ENCODE measurements at places on chromosomes 6 and 20.

DNA sequence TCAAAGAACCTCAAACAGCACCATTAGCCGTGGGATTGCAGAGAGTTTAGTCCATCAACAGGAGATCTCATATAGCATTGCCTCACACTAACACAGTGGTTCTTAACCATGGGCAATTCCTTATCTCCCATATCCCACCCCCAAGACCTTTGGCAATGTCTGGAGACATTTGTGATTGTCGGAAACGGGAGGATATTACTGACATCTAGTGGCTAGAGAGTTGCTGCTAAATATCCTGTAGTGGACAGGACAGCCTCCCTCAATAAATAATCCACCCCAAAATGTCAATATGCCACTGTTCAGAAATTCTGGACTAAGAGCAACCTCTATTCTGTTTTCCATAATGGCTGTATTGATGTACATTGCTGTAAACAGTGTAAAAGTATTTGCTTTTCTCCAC, 210.1 kb upstream of the CCN2 start:
- peak; percentile 68 for DNase-seq

DNA sequence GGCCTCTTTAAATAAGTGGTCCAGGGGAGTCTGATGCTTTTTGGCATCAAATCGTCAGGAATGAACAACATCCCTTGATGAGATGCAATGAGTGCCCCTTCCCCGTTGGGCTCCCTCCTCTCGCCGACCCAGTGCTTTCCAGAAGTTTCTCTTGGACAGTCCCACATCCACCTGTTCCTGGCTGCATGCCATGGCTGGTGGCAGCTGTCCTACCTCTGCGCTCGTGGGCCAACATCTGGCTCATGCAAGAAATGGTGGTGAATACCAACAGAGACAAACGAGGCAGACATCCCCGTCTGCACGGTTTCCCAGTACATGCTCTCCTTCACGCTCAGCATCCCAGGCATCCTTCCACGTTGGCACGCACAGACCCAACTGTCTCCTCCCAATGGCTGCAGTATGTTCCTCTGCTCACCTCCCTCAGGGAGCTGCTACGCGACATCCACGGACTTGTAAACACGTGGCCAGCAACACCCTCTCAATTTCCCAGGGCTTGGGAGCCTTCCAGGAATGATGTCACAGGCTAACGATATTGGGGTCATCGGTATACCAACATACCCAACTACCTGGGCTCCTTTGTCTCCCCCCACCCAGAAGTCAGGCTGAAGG, 37.5 kb downstream of the PPP1R3G start:
- DNase-seq = no peak

DNA sequence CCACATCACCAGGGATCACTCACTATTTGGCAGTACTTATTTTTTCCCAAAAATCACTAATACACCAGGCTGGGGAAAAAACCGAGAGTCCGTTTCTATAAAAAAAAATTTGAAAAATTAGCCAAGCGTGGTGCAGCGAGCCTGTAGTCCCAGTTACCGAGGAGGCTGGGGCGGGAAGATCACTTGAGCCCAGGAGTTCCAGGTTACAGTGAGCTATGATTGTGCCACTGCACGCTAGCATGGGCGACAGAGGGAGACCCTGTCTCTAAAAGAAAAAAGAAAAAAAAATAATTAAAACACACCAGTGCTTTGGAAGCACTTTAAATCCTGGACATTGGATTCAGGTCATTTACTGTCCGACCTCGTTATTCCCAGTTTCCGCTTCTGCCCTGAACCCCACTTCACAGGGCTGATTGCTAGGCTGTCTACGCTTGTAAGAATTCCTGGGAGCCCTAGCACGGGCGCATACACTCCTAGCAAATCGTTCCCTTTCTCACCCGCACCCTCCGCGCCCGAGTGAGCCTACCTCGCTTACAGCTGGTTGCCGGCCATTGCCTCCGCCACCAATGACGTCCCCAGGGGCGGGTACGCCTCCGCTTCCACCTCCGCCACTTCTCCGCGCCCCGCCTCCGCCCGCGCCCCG, at the start of gene TPMT:
Gene TPMT (minus strand): TSS at position 571 of the 643 bp plus-strand sequence. CDS start 5,950 bp downstream, outside the sequence.
- DNase-seq = no peak

- no peak for DNase-seq
These were observed 186.2 kb downstream of the CDH26 start for GRCh38 chr20:60144404-60144803.

DNA sequence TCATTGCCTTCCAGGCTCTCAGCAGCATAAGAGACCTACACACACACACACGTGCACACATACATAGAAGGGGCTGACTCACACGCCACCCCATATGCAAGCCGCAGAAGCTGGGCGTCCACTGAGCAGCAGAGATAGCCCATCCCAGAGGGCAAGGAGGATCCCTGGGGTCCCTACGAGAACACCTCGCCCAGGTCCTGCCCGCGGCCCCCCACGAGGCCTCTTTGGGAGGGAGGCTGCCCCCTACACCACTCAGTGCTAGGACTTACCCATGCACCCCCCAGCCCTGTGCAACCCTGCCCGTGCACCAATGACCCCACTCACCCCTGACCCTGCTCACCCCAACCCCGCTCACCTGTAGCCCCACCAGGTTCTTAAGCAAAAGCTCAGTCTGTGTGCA, 20.6 kb upstream of the NTSR1 start:
- DNase-seq = no peak

- no peak for DNase-seq
These were observed 1579.3 kb downstream of the HACE1 start for GRCh38 chr6:103280417-103280816.

GRCh38 chr6:129235167-129236000, 352.4 kb downstream of the LAMA2 start:
- no peak for DNase-seq

GRCh38 chr20:41649489-41649888, 31.3 kb upstream of the CHD6 start:
- DNase-seq = no peak

DNA sequence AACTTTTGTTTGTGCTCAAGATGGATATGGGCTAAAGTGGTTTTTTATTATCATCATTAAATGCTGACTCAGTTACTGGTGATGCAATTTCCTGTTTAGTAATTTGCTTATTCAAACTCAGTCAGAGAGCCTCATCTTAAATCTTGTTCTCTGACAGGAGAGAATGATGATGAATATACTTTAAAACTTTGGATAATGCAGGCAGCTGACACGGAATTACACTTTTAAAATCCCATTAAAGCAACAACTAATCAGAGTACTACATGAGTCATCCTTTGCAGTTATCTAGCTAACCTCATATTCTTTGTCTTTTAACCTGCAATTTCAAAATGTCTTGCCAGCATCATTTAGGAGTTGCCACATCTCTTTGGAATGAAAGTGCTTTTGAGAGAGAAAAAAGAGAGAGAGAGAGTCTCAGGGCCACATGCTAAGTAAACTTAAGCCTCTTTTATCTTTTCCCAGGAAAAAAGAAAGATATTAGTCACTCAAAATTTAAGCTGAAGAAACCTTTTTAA, 9.2 kb upstream of the C6orf141 start:
- peak; percentile 86 for DNase-seq

DNA sequence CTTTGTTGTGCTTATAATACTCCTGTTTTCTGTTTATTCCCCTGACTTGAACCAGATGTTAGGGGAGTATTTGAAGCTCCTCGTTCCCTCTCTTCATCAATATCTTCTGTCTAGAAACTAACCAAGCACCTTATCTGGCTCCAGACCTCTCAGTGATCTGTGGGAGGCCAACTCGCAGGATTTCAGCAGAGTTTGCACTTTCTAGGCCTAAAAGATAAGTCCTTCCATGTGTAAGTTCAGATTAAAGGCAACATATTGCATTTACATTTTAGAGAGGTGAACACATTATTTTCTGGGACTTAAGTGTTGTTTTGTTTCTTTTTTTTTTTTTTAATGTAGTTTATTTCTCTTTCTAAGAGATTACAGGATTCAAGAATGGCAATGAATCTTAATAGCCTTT, 139.4 kb upstream of the AKAP12 start:
- no peak for DNase-seq

DNA sequence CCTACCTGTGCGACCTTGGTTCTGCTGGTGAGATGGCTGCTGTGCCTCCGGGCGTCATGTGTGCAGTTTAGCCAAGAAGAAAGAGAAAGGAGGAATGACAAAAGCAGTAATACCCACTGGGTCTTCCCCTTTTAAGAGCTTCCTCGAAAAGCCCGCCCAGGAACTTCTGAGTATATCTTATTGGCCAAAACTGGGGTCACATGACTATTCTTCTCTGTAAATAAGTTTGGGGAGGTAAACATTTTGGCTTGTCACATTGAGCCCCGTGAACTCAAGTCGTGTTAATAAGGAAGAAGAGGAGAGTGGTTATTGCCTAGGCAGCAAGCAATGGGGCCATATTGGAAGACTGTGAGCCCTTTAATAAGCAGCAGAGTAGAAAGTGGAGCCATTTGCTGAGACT, 130.4 kb upstream of the ECI2 start:
- no peak for DNase-seq

DNA sequence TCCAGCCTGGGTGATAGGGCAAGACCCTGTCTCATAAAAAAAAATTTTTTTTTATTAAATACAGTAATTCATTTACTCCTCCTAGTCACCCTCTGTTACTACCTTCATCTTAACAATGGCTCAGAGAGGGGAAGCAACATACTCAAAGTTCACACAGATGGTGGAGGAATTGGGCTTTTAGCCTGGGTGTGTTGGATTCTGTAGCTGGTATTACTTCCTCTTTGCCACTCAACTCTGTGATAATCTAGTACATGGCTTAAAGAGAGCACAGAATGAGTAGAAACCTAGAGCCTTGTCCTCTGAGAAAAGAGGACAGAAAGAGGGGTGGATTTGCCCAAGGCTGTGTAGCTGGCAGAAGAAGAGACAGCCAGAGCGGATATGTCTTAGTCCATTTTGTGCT, 96.6 kb downstream of the DLGAP4 start:
- no peak for DNase-seq

GRCh38 chr20:5001174-5002076, at the start of gene SLC23A2:
Gene SLC23A2 (minus strand): TSS chr20:5001510. CDS start chr20:4932562, 68,948 bp downstream.
- peak; percentile 27 for DNase-seq

DNA sequence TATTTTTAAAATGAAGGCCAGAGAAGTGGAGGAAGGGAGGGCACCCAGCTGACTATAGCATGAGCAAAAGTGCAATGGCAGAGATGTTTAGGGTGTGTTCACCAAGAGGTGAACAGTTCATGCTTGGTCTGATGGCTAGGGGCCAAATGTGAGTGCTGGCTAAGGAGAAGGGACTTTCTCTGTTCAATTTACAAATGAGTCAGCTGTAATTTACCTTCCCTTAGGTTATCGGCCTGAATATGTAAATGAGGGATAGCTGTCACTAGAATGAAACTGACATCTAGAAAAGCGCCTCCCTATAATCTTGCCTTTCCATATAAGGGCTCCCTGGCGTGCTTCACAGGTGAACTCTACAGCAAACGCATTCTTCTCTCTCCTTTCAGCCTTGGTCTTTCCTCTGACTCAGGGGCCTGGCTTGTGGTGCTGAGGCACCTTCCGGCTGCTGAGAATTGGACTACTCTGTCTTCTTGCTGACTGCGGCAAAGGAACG, 114.7 kb upstream of the BACH2 start:
- no peak for DNase-seq

DNA sequence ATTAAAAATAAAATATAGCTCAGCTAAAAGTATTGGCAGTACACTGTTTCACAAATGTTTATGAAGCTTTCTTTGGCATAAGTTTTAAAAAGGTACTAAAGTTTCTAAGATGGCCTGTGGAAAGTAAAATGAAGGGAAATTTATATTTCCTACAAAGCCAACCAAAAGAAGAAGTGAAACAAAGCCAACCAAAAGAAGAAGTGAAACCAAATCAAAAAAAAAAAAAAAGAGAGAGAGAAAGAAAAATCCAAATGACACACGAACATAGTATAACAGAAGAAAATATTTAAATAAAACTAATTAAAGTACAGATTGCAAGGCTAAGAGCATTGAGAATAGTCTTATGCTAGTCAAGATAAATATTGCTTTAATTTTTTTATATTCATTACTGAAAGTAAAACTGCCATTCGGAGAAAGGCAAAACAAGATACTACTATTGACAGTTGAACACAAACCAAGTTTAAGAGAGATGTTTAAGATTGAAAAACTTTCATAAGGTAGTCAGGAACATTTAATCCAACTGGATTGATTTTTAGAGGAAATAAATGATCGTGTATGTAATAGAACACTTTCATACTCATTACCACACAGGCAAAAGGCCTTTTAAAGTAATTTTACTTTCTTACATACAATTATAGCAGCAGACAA, 12.8 kb upstream of the KHDRBS2 start:
- DNase-seq = no peak

DNA sequence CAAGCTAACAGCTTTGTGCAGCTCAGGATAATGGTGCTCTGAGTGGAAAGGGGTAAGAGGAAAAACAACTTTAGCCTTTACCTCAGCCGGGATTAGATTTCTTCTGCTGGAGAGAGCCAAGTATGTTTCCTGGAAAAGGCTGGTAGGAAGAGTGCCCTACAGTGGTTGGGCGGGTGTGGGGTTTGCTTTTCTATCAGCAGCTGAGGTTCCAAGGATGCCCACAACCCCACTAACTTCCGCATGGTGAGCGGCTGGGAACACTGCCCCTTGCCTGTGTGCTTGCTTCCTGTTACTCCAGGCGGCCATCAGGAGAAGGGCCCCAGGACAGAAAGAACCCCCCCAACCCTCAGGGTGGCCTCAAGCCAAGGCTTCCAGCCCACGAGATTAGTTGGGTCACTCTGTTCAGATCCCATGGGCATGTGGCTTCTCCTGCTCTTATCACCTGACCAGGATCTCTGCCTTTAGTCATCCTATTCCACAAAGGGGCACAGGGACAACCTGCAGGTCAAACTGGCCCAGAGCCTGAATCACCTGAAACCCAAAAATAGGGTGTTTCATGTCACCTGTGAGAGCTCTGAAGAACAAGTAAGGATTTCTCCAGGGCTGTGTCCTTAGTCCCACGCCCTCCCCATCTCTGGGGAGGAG, 10.5 kb downstream of the MRPS18A start:
- DNase-seq = no peak

- DNase-seq = peak; percentile 71
These were observed 47.9 kb upstream of the ARID1B start for GRCh38 chr6:156729248-156729647.

DNA sequence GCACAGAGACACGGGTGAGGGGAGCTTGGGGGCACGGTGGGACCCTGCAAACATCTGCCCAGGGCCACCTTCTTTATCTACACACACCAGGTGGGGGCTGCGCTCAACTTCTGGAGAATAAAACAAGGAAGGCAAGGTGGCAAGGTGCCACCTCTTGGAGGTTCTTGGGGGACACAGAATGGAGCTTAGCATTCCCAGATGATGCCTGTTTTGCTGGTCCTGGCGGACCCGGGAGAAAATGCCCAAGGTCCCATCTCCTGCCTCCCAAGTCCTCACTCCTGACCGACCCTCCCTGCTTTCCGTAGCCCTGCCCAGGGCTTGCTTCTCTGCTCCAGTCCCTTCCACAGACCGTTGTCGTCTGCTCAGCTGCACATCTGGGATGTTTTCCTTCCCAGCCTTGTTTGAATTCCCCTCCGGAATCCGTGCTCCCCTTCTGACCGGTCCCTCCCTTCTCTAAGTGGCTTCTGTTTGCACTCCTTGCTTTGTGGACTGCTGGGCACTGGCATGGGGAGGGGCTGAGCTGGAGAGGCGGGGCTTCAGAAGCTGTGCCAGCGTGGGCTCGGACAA, 13.1 kb downstream of the ITPR3 start:
- DNase-seq = no peak

Measured in fibroblast of skin of right quadriceps (primary cell).